ENCODE measurements at places on chromosomes 4 and X.
A peak's percentile ranks its signal among the peaks of the same experiment; 100 is the strongest.

- DNase-seq, result no peak
These were observed 65.4 kb downstream of the SPRY1 start for GRCh38 chr4:123462007-123462406.

DNA sequence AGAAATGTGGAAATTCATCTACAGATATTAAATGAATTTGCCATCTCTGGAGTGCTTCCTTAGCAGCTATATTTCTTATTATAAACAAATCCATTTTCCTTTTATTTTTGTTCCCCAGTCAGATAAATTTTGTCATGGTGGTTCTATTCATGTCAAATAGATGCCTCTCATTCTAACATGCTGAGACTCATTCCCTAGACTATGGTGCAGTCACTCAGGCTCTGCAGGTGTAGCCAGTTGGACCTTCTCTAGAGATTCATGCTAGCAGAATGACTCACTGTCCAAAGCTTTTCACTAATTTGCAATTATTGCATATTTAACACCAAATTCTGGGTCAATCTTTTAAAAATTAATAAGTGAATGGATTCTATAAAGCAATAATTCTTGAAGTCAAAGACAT, 1392.7 kb downstream of the PCDH7 start:
- no peak for DNase-seq

DNA sequence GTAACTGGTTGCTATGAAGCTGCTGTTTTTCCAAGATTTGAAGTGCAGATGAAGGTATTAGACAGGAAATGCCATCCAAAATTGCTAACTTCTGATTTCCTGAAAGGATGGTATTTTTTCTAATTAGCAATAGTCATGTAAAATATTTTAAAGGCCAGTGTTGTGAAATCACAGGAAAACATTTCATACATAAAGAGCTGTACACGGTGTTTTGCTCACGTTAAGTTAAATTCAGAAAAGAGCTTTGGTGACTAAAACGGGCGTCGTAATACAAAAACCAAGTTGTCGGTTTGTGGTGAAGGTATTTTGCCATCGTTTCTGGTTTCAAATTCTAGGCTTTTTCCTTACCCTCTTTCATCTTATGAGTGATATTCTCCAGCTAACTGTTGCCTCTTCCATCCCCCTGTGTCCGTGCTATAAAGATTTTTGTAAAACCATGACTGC, 39.8 kb downstream of the AFF1 start:
- no peak for DNase-seq

DNA sequence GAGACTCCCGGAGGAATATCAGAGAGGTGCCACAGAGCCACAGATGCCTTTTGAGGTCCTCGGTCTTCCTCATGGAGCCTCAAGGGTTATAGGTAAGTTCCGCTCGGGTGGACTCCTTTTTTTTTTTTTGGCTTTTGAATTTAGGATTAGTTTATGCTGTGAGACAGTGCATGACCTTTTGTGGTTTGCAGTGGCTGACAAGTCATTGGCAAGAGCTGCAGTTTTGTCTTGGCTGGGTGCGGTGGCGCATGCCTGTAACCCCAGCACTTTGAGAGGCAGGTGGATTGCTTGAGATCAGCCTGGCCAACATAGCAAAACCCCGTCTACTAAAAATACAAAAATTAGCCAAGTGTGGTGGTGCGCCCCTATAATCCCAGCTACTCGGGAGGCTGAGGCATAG, 4.5 kb upstream of the GRSF1 start:
- DNase-seq, result no peak

DNA sequence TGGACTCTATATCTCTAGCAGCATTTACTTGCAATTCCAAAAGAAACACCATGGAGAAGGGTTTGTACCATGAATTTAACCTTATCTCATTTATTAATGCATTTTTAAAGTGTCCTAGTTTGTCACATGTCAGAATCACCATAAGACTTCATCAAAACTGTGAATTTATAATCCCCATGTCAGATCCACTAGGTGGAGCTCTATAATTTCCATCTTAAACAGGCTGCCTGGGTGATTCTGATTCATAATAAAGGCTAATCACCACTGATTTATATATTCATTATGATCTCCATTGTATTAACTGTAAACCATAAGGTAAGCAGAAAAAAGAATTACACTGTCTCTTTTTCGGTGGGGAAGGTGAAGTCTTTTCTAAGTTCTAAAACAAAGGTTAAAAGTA, 4.0 kb downstream of the TCEAL2 start:
- DNase-seq, result no peak

- DNase-seq, result peak; percentile 76
These were observed 650.2 kb upstream of the DIPK2B start for GRCh38 chrX:45850775-45851433.

DNA sequence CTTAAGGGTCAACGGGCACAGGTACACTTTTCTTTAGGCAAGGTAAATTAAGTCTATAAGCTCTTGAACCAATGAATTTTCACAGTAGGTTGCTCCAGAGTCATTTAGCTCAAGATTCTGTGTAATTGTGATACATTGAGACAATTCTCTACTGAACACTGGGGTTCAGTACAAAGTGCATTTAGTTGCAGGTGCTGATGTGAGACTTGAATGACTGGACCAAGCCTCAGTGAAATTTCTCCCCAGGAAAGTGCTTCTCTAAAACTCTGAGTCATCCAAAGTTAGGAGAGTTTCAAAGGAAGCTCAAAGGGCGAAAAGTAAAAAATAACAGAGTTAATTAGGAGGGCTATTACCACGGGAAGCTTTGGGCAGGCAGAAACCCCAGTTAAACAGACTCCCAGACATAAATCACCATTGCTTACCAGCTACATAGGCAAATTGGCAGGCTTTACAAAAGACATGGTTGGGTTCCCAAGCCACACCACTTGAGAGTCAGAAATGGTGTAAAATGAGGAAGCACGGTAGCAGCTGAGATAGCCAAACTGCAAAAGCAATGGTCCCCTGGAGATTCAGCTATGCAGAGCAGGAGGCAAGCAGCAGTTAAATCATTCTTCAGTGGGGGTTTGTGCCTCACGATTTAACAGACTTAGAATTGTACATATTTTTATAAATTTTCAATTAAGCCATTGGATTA, 202.6 kb downstream of the PCDH19 start:
- DNase-seq, result peak; percentile 59

DNA sequence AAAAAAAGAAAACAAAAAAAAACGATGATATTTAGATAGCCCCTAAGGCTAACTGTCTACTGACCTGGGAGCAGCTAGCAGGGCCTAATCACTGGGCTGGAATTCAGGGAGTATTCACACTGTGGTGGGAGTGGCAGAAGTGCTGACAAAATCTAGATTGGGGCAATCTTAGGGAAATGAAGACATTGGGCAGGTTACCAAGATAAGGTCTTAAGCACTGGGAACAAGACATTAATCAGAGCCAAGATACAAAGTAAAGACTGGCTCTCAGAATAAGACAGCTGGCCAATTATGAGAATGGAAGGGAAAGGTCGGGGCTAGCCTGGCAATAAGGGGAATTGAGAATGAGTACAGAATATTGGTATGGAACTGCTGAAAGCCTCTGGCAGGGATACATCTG, 100.2 kb upstream of the GRIA3 start:
- no peak for DNase-seq

- DNase-seq, result no peak
These were observed 152.3 kb upstream of the BMP3 start for GRCh38 chr4:80878218-80878617.

DNA sequence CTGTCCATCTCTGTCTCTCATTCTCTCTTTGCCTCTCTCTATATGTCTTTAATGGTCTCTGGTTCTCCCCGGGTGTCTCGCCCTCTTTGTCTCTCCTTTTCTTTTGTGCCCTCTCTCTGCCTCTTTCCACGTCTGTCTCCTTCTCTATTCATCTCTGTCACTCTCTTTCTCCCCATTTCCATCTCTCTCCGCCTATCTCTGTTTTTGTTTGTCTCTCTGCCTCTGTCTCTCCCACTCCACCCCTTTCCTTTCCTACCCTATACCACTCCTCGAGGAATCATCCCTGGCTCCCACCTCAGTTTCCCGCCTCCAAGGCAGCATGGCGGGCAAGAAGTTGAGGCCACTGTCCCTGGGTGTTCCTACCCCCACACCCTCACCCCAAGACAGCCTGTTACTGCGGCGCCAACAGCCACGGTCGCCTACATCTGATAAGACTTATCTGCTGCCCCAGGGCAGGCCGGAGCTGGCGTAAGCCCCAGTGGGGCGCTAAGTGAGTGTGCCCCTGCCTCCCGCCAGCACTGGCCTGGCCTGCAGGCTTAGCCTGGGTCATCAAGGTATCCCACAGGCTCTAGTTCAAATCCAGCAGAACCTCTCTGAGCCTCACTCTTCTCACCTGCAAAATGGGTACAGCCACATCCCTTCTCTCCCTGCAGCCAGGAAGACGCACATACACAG, 713 bp upstream of the GATA1 start:
- no peak for DNase-seq

DNA sequence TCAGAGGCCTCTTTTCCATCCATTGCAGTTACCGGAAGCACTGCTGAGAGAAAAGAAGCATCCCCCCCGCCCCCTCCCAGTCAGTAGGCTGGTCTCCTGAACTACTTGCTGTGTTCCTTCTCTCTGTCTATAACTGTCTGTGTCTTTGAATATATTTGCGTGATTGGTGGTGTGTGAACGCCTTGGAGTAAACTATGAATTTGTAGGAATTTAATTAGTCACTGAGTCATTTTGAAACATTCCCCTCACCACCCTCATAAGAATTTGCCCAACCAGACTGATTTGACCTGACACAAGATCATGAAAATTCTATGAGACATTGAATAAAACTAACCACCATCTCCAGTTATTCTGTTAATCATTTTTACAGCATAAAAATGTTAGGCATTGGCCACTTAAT, 6.7 kb upstream of the NXF3 start:
- no peak for DNase-seq

DNA sequence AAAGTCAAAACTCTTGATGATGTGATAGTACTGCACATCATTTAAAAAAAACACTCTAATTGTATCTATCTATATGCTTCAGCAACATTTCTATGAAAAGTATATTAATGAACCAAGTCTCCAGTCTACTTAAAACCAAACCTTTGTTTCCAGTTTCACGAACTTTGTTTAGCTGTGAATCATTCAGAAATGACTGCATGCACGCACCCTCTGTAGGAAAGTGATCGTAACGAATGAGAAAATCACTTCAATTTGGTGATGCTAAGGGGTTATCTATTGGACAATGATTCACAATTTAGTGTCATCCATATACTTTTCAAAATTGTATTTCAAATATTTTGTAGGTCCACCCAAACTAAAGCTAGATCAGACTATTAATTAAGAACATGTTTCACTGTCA, 157.6 kb downstream of the KLHL13 start:
- DNase-seq, result no peak

DNA sequence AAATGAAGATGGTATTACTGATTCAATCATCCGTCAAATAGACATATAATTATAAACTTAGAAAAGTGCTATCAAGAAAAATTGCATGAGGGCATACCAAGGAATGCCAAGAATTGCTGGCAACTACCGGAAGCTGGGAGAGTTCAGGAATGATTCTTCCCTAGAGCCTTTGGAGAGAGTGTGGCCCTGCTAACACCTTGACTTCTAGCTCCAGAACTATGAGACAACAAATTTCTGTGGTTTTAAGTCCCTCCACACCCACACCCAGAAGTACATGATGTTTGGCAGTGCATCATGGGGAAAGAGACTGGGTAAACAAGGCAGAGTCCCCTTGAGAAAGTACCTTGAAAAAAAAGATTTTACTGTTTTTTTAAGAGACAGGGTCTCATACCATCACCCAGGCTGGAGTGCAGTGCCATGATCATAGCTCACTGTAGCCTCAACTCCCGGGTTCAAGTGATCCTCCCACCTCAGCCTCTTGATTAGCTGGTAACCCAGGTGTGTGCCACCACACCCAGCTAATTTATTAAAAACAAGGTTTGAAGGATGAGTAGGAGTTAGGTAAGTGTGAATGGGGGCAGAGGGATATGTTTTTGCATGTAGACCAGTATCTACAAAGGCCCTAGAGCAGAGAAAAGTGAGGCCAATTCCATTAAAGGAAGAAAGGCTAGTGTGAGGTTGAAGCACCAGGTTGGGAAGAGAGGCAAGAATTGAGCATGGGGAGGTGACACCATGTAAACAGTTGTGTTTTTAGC, 53.1 kb downstream of the GSX2 start:
- DNase-seq, result no peak

GRCh38 chr4:108881190-108881589, 118.3 kb upstream of the ETNPPL start:
- peak; percentile 78 for DNase-seq

DNA sequence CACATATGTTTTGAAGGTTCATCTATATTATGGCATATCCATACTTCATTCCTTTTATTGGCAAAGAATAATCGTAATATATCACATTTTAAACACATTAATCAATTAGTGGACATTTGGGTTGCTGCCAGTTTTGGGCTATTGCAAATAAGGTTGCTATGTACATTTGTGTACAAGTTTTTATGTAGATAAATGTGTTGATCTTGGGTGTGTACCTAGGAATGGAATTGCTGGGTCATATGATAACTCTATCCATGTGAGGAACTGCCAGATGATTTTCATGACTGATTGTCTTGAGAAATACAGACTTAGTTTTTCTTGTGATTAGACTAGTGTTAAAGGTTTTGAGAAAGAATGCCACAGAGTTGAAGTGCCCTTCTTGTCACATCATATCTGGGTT, 99.2 kb upstream of the RAB40AL start:
- DNase-seq, result no peak

DNA sequence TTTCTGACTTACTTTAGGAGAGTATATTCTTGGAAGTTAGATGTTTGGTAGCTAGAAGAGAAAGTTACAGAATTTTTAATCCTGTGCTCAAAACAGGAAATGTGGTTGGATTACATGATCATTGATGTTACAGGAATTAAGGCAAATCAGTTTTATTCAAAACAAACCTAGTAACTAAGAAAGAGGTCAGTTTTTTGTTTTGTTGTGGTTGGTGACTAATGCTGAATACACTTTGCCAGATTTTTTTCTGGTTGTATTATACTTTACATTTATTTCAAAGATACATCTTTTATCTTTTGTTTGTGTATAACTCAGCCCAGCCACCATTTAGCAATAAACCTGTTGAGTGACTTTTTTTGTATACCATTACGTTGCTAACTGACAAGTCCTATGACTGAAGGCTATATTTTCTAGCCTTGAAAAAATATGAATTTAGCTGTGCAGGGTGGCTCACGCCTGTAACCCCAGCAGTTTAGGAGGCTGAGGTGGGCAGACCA, 116.7 kb downstream of the KLHL8 start:
- no peak for DNase-seq

- peak; percentile 88 for DNase-seq
These were observed 6.9 kb upstream of the HDAC6 start for GRCh38 chrX:48794911-48795515.

DNA sequence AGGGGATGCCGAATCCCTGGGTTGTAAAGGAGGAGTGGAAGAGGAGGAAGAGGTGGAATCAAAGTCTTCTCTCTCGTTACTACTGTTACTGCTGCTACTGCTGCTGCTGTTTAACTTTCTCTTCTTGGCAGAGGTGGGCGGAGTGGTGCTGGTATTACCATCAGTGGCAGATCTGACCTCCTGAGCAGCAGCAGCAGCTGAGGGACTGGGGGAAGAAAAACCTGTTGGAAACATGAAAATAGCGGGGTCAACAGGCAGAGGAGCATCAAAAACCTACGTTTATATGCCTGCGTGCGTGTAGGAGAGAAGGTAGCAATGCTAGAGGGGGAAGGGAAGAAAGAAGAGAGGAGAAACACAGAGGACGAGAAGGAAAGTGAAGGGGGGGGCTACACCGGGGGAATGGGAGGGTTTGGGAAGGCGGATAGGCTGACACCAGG, 339 bp downstream of the CUL4B start:
- peak; percentile 66 for DNase-seq

- DNase-seq, result no peak
These were observed 417.4 kb downstream of the PACRGL start for GRCh38 chr4:21117541-21118180.

Data from islet precursor cell (in vitro differentiated cells).